ENCODE measurements at places on chromosomes 4 and X.

- DNase-seq, result no peak
These were observed 2.3 kb upstream of the SEPSECS start for GRCh38 chr4:25162566-25162965.

GRCh38 chrX:3639236-3639635, 74.2 kb downstream of the PRKX start:
- DNase-seq, result no peak

- DNase-seq, result no peak
These were observed 252.5 kb downstream of the GRIA3 start for GRCh38 chrX:123436512-123437136.

GRCh38 chrX:107713543-107714205, 61.9 kb downstream of the TSC22D3 start:
- DNase-seq, result no peak

GRCh38 chrX:119008110-119008744, 33.8 kb downstream of the LONRF3 start:
- no peak for DNase-seq

GRCh38 chr4:158125310-158125709, 47.5 kb downstream of the GASK1B start:
- no peak for DNase-seq

DNA sequence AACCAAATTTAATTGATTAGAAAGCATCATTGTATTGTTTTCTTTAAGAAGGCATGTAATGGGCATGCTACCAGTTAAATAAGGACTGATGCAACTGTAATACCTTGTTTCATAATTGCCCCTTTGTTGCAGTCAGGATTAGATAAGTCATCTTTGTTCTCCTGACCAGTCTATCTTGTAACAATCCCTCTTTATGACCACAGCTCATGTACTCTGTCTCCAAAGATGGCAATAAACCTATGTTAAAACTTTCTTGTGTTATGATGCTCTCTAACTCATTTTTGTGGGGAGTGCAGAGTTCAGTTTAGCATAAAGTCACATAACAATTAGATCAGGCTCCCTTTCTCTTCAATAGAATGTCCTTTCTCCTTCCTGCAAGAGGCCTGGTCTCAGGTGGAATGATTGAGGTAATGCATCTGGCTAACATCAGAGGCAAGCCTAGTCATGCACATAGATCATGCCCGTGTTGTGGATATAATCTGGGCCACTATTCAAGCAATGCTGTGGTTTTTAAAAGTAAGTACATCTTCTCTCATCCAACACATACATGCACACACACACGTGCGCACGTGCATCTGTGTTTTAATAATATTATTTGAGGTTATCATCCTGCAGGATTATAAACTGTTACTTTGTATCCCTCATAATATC, 45.6 kb downstream of the TMEM154 start:
- no peak for DNase-seq

All from stimulated activated CD8-positive, alpha-beta memory T cell treated with anti-CD3 and anti-CD28 coated beads, Interleukin-4, amount 100 ng/mL, for 4 hours (primary cell).